Stimulated activated memory B cell treated with anti-CD40 and anti-IgM and Interleukin-4, amounts not matched to agents 10 μg/mL and 1 μg/mL and 100 μg/mL, for 72 hours (primary cell): ENCODE measurements at places on chromosomes 3 and 15.

DNA sequence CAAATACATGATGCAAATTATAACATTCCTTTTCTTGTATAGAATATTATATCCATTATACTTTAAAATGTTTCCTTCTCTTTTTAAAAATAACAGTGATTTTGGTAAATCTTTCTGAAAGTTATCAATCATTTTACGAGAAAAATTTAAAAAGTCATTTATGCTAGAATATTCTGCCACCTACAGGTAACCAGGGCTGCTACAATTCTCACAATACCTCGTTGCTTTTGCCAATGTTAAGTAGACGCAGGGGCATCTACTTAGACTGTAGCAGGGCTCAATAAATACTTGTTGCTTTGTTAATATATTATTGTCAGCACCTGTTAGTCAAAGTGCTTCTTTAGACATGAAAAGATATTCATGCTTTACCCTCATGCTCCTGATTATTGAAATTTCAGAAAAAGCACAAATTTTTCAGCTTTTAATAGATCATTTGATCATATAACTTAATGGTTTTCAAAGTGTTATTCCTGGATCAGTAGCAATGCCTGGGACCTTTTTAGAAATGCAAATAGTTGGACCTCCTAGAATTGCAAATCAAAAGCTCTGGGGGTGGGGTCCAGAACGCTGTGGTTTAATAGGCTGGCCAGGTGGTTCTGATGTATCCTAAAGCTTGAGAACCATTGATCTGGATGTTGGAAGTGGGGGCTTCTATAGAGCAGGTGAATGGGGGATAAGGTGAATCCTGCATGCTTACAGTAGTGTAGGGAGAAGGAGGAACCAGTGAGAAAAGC is 223.6 kb upstream of the PDZRN3 start:
- no peak for ATAC-seq

DNA sequence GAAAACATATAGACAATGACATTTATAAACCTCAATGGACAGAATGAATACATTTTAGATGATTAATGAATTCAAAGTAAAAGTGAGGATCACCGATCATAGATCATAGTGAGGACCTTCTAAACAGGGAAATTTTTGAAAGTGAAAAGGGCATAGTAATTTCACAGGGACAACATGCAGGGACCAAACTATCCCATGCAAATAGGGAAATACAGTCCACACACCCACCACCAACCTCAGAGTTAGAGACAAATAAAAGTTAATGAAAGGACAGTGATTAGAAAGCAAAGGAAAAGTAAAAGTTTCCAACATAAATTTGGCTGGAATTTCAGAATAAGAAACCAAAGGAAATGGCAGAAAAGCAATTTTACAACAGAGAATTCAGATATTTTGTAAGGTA is 15.4 kb upstream of the CHRNA7 start:
- ATAC-seq: no peak

GRCh38 chr15:43483297-43484128 is 9.4 kb downstream of the TP53BP1 start:
- no peak for ATAC-seq

DNA sequence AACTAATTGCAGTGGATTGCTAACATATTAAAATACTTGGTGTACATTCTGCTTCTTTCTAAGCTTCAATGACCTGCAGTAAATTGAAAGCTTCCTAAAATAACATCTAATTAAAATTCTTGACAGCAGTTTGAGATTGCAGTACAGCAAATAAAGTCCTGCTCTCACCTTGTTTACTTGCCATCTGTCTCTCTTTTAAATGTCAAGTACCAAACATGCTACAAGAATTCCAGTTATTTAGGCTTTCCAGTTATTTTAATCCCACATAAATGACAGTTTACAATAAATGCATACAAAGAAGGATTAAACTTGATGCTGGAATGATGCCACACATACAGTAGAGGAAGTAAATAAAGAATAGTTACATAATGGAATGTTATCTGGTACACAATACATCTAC is 33.2 kb downstream of the CBLB start:
- ATAC-seq: no peak

DNA sequence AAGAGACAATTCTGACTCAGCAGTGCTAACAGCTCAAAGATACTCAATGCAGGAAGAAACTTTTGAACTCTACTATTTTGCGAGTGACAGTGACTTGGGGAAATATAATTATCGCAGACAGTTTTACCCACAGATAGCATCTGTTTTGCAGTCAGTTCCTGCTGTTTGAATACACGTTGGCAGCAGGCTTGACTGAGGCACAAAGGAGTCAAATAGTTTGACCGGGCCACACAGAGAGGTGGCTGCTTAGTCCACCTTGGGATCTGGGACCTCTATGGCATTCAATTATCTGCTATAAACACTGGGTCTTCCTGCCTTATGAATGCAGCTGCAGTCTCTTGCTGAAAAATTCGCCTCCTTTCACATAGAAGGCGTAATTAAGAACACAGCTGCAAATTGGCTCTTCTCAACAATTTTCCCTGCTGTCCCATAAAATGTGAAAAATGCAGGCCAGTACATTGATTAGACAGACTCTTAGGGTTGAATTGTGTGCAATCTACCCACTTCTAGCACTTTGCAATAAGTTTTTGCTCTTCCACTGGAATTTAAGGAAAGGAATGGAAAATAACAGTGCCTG is 56.5 kb downstream of the OTOL1 start:
- ATAC-seq: no peak

DNA sequence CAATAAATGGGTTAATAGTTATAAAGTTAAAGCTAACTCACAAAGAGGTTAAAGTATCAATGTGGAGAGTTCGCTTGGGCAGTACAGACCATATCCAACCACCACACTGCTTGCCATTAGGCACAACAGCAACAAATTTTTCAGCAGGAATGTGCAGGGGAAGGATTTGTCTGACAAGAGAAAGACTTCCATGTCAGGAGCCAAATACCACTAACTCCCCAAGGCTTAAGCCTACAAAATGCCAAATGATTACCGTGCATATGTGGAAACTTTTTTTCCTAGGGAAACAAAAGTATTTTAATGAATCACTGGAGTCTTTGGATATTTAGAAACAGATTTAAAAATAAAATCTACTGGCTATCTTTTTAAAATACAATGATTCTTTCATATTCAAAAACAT is 8.1 kb downstream of the VGLL3 start:
- ATAC-seq: no peak

GRCh38 chr15:101054116-101054515 is 135.0 kb downstream of the LRRK1 start:
- ATAC-seq: no peak

DNA sequence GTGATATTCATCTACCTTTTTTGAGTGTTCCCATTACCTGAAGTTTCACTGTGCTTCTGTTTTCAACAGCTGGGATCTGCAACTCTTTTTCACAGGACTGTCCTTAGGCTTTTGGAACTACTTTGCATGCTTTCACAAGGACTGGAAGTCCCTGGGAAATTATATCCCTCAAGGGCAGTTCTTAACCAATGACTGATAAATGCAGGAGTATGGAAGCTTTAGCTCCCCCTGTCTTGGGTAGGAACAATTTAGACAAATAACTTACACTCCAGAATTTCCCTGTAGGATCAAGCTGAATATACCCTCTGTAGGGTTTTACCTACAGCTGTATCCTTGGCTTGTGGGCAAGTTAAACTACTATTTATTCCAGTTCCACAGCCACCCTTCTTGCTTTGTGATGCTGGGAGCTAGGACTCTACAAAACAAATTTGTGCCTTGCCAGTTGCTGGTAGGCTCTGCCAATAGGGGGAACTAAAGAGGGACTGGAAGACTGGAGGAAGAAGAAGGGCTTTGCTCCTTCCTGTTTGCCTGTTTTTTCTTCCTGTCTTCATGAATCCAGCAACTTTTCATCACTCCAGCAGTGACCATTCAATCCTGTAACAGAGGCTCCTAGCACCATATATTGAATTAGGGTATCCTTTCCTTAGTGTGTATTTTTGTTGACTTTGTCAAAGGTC is 6.8 kb upstream of the ZNF280D start:
- ATAC-seq: no peak

GRCh38 chr3:4986782-4987537 is 7.7 kb downstream of the BHLHE40 start:
- peak; percentile 74 for ATAC-seq

GRCh38 chr3:124156866-124157712 is 165.2 kb upstream of the ROPN1 start:
- no peak for ATAC-seq

DNA sequence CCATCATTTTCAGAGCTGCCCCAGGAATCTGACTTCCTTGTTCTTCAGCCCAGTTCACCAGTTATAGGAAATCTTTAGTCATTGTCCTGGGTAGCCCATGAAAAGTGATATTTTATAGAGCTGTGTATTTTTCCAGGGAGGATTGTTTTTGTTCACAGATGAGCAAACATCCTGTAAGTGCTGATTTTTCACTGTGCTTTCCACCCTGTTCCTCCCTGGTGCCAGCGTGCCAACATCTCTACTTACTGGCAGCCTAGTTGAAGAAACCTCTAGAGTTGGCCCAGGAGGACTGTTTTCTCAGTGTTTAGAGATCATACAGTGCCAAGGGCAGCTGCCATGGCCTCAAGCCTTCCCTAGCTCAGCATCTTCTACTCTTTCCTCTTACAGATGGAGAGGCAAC is 41.3 kb downstream of the ST6GAL1 start:
- no peak for ATAC-seq

- no peak for ATAC-seq
Measured at GRCh38 chr3:40267937-40268724, 41.4 kb upstream of the EIF1B start.

GRCh38 chr3:63089007-63089750 is 188.9 kb upstream of the SYNPR start:
- ATAC-seq: no peak

DNA sequence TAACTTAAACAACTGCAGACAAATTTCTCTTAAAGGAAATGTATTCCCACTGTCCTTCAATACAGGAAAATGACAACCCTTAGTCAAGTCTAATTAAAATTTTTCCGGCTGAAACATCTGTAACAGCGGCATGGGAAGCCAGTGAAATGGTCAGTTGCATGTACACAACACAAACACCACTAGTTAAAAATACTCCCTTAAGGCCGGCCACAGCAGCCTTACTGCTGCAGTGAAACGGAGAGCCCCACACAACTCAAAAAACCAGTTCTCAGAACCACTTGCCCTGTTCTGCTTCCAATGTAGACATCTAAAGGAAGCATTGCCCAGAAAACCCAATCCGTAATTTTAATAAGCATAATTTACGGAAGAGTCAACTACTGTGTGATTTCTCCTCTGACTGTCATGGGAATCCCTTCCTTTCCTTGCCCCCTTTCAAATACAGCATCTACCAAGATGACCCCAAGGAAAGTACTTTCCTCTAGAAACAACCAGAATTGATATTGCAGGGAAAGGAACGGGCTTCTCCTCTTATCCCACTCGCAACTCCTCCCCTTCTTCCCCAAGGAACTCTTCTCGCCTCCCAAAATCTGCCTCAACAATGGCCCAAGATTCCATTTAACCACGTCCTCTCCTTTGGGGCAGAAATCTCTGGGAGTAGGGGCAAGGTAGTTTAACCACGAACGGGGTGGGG is 1.6 kb downstream of the FBN1 start:
- ATAC-seq: no peak

DNA sequence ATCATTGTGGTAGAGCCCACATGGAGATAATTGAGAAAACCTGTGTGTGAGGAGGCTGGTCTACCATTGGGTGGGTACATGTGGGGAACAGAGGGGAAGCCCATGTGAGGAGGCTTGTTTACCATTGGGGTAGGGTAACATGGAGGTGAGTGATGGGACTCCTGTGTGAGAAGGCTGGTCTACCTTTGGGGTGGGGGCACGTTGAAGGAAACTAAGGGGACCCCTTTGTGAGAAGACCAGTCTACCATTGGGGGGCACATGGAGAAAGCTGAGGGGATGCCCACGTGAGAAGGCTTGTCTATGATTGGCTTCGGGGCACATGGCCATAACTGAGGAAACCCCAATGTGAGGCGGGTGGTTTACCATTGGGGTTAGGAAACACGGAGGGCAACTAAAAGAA is 158.5 kb downstream of the FBLN2 start:
- ATAC-seq: no peak

- no peak for ATAC-seq
Measured at GRCh38 chr15:81332326-81332725, 8.4 kb upstream of the STARD5 start.

DNA sequence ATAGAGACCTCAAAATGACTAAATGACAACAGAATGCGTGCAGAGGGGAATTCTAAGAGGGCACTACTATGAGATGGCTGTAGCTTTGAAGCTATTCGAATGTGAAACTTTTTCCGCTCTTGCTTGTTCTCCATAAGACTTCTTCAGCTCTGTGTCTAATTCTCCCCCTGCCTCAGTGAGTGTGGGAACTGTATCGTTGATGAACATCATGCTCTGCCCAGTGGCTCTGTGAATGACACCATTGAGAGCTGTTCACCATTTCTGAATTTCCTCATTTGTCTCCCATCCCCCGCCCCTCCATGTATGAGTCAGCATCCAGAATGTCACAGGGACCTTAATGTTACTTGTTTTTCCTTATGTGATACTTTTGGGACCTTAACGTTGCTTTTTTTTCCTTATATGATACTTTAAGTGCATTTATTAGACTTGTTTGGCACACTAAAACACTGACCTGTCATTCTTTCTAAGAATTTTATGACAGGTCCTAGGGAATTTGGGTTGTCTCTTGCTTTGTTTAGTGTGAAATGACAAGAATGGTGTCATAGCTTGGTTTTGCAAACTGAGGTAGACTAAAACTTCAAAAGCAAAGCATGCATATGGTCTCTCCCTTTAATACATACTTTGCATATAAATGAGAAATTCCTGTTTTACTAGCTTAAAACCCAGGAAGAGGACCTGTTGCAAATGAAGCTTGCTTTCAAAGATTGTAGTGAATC is 99.6 kb downstream of the FNDC3B start:
- ATAC-seq: peak; percentile 34

DNA sequence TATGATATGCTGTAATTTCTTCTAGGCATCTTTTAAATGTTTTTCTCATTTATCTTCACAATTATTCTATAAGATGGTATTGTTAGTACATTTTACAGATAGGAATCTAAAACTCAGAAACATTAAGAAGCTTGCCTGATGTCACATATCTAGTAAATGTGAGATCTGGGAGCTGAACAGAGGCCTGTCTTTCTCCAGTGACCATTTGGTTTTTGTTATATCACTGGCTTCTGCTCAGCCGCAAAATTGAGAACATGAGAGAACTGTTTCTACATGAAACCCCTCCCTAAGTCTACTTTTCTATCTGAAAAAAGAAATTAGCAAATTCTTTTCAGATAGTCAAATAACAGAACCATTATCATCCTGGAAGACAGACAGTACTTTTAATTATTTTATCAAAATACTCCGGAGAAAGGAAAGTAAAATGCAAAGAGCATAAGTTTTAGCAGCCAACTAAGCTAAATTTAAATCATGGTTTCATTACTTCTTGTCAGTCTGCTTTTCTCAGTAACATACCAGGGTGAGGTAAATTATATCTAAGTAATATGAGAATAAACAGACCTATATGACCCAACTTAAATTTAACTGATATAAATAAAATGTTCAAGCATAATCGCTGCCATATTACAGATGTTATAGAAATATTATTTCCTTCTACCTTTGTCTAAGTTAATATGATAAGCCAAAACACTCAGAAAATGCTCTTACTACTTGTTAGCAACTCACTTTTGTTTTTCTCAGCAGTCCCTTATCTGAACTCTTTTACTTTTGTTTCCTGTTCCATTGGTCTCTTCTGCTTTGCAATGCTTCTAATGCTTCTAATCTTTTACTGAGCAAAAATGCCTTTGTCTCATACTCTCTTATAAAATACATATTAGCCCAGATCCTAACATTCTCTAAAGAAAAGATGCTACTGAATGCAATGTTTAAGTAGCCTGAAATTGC is 68.0 kb upstream of the MBNL1 start:
- ATAC-seq: no peak
